Activated CD8-positive, alpha-beta T cell treated with anti-CD3 and anti-CD28 coated beads for 36 hours (primary cell): ENCODE measurements at places on chromosomes 13 and 19.

DNA sequence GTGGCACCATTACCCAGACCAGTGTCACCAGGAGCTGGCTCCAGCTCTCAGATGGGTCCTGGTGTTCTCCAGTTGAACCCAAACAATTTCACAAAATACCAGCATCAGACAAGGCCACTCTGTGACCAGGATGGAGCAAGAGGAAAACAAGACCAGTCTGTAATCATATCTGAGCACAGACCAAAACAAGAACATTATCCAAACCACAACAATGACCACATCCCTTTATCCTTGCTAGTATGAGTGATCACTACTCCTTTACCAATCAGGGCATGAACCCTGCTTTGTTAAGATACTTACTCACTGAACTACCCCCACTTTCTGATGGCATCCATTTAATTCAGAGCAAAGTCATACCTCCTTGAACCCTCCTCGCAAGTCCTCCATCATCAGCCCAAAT lies 145.9 kb downstream of the NUFIP1 start:
- DNase-seq = no peak

- no peak for DNase-seq
These were observed 7.2 kb downstream of the AP3D1 start for GRCh38 chr19:2144190-2144589.

DNA sequence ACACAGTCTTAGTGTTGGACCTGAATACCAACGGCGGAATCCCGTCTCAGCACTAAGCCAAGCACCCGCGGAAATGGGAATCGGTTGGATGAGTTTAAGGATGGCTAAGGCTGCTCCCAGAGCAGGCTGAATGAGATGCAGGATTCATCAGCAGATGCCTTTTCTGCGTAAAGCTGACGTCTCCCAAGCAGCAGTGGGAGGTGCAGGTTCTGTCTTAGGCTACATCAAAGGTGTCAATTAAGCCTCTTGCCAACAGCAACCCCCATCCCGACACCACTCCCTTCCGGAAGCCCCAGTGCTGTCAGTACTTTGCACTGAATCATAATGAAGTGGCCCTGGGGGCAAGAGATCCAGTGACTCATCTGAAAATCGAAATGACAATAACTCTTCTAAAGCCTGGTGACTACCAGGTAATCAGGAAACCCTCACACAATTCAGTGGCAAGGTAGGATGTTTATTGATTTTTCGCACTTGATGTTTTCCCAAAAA lies 275.6 kb downstream of the DCLK1 start:
- peak; percentile 38 for DNase-seq

DNA sequence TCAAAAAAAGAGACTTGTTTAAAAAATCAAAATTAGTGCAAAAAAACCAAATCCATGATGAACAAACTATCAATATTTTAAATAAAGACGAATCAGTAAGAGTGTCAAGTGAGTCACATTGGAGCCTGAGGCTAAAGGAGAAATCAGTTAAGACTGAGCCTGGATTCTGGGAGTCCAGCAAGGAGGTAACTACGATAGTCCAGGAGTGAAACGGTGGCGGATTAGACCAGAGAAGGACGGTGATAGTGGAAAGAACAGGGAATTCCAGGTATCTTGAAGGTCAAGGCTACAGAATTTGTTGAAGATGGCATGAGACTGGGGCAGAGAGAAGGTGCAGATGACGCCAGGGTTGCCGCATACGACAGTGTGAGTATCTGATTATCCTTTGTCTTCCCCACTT lies 7.0 kb upstream of the NPAS1 start:
- no peak for DNase-seq

DNA sequence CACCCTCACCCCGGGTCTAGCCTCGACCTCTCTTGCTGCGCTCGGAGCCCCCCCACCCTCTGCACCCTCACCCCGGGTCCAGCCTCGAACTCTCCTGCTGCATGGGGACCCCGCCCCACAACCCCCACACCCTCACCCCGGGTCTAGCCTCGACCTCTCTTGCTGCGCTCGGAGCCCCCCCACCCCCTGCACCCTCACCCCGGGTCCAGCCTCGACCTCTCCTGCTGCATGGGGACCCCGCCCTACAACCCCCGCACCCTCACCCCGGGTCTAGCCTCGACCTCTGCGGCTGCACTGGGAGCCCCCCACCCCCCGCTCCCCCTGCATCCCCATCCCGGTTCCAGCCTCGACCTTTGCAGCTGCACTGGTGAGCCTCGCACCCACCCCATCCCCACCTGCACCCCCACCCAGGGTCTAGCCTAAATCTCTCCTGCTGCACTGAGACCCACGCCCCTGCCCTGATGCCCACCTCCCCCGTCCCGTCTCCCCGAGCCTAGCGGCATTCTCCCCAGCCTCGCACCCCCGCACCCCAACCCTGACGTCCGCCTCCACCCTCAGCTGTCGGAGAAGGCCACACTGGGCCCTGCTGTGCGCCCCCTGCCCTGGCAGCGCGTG lies 1.8 kb downstream of the CFD start:
- DNase-seq = no peak

DNA sequence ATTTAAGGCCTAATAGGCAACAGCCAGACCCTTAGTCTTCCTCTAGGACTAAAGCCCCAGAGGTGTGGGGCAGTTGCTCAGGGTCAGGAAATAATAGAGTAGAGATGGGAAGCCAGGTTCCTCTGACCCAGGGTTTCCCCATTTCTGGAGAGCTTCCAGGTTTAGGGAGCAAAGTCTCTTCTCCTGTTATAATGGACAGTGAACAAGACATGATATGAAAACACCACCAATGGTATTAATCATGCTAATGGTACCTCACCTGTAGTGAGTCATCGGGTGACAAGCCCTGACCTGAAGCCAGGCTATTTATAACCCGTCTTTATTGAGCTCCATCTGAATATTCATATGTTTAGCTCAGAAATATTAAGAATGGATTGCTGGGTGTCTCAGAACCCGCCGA lies 24.6 kb downstream of the BICRA start:
- DNase-seq = no peak

DNA sequence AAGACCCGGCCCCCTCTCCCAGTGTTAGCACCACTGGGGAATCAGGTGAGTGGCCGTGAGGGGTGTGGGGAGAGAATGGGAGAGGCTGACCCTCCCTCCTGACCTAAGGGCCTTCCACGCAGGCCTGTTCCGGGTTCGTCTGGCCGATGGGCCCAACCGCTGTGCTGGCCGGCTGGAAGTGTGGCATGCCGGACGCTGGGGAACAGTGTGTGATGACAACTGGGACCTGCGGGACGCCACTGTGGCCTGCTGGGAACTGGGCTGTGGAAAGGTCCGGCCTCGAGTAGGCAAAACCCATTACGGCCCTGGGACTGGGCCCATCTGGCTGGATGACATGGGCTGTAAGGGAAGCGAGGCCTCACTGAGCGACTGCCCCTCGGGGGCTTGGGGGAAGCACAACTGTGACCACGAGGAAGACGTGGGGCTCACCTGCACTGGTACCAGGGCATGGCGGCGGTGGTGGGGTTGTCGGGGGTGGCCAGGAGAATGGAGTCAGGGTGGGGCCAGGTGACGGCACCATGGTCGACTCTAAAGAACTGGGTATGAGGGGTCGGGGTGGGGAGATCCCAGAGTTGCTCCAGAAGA lies 12.2 kb downstream of the SSC5D start:
- no peak for DNase-seq

DNA sequence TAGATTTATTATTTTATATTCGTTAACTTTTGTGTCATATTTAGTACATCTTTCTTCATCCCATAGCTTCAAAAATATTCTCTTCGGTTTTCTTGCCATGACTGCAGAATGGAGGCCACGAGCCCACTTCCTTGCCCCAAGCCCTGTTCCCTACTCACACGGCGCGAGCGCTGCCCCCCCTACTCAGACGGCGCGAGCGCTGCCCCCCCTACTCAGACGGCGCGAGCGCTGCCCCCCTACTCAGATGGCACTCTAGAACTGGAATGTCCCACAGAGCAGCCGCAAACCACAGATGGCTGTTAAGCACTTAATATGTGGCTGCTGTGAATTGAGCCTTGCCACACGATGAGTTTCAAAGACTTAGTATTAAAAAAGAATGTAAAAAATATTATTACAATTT lies 102.2 kb upstream of the PEG3 start:
- DNase-seq = no peak

GRCh38 chr13:114008964-114009589 lies 35.2 kb upstream of the C13orf46 start:
- DNase-seq = no peak

GRCh38 chr13:103403148-103403740 lies 337.0 kb upstream of the SLC10A2 start:
- DNase-seq = no peak

- DNase-seq = no peak
These were observed 4.5 kb downstream of the GRIK5 start for GRCh38 chr19:42065511-42065910.

DNA sequence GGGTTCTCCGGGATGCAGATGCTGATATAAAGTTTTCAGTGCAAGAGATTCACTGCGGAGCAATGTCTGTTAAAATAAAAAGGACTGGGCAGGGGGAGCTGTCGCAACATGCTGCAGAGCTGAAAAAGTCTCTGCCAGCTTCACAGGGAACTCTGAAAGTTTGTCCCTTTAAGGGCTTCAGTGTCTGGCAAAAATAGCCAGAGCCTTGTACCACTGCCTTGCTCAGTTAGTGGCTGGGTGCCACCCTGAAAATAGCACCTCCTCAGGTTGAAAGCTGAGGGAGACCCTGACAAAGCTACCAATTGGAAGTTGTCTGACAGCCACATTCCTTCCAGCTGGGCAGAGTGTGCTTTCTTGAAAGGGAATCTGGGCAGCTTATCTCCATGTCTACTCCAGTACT lies 3.0 kb upstream of the NDFIP2 start:
- DNase-seq = no peak

GRCh38 chr19:54435551-54436016 lies 13.4 kb upstream of the LENG8 start:
- DNase-seq = no peak

- no peak for DNase-seq
These were observed 49.7 kb upstream of the EHD2 start for GRCh38 chr19:47663435-47663910.
